SW 1271 (cell line): ENCODE measurements at places on chromosomes 2 and 18.

GRCh38 chr2:69251943-69252342 is 135.1 kb downstream of the GFPT1 start:
- no peak for DNase-seq

DNA sequence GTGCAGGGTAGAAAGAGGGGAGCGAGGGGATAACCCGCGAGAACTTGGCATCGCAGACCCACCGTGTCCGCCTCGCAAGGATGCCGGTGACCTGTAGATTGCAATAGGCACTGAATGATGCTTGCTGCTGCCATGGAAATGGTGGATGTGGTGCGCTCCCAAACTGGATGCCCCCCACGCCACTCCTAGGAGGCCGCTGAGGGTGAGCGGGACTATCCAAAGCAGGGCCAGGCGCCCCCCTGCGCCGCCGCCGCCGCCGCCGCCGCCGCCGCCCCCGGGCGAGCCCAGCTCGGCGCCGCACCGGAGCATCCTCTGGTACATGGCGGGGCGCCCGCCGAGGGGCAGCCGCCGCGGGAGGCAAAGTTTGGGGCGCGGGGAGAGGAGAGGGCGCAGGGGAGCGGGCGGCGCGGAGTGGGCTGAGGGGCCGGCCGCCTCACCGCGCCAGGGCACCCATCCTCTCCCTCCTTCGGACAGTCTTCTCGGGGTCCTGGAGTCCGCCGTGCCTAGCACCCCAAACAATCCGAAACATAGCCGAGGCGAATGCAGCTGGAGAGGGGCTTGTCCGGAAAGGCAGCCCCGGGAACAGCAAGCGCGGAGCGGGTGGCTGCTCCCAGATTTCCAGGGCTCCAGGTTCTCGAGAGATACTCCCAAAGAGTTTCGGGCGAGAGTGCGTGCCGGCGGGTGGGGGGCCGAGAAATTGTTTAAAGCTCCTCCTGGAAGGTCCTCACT is 685.1 kb downstream of the NRXN1 start:
- no peak for DNase-seq

- DNase-seq: no peak
Observed at GRCh38 chr18:48776641-48777025, 174.1 kb downstream of the SMAD7 start.

DNA sequence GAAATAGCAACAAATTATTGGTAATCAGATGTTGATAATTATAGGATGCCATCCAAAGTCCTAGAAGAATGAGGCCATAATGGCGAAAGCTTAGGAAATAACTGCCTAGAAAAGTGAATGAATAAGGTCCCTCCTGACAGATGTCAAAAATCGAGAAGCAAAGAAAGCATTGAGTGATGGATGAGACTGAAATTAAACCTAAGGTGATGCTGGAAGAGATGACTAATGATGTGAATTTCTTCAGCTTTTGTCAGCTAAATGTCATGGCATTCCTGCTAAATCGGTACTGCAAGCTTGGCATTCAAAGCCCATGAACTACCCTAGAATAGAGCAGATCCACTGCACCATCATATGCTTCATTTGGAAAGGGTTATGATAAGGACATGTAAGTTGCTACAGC is 74.8 kb upstream of the RGPD4 start:
- DNase-seq: no peak

- no peak for DNase-seq
Observed at GRCh38 chr2:179861027-179861415, 391 bp downstream of the ZNF385B start.

GRCh38 chr2:118321432-118322105 is 233.3 kb downstream of the INSIG2 start:
- no peak for DNase-seq

- DNase-seq: no peak
Observed at GRCh38 chr2:161708350-161708975, 84.2 kb downstream of the SLC4A10 start.

DNA sequence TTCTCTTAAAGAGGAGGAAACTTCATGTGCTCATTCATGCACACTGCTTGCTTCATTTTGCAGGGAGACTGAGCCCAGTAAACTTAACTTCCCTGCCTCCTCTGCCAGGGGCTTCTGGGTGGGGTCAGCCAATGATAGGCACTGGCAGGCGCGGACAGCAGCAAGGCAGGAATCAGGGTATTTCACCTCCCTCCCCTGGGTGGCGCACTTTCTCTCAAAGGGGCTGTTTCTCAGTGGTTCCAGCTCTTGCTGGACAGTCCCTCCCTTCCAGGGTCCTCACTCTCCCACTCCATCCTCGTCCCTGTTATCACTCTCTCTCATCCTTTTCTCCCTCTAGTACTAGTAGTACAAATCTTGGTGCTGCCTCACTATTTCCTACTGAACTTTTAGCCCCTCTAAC is 320.5 kb upstream of the ZNF521 start:
- no peak for DNase-seq

DNA sequence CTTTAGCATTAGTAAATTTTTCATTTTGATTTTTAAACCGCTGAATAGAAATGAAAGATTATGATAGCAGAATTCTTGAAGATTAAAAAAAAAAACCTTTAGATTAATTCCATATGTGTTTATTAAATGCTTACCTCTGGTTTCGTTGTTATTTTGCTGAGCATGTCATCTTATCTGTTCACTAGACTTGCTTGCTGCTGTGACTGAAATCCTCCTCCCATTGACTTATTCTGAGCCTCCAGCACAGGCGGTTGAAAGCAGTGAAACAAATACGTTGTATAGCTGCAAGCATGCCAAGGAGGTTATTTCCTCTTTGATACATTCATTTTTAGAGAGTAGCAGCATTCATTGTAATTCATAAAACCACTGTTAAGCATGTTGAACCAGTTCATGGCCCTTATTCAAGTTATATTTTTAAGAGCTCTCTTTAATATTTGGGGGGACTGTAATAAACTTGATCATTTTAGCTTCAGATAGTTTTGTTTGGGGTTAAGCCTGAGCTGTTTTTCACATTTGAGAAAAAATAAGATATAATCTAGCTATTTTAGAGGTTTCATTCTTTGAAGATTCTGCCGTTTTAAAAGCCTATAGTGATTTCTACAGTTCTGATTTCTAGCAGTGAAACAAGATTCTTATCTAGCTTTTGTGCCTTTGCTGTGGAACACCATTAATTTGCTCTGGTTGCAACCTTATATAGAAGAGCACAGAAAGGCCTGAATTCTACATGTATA is at the start of gene HTR2B:
Gene HTR2B (minus strand): TSS at position 205 of the 731 bp plus-strand sequence. CDS start 1,278 bp downstream, outside the sequence.
- DNase-seq: no peak

DNA sequence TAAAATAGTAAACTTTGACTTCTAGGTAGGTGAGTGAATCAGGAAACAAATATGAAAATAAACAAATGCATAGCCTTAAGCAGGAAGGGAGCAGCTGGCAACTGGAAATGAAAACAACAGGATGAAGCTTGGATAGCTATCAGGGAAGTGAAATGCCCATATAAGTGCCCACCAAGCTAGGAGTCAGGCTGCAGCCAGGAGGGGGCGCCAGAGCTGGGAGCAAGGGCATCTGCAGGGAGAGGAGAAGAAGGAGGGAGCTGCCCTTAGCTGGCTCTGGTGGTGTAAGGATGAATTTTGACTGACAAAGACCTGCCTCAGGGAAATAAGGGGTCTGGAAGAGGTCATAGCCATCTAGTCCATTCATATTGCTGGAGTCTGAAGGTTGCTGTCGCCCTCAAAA is 298.3 kb downstream of the TDRD15 start:
- peak; percentile 45 for DNase-seq
